ENCODE measurements at places on chromosomes 12 and 14. TPM values are rescaled to one million over a fixed set of nuclear protein-coding genes. Genes with fewer than 3 reads are reported as not detected.

GRCh38 chr12:103779410-103780092, 61.5 kb downstream of the NT5DC3 start:
- DNase-seq = no peak
- peaks cover 2% of the 10 kb centered on the region for H3K27me3 ChIP-seq
- H3K4me3 ChIP-seq = no peak overlapping the region
- H3K36me3 ChIP-seq = no peaks in the 10 kb centered on the region

DNA sequence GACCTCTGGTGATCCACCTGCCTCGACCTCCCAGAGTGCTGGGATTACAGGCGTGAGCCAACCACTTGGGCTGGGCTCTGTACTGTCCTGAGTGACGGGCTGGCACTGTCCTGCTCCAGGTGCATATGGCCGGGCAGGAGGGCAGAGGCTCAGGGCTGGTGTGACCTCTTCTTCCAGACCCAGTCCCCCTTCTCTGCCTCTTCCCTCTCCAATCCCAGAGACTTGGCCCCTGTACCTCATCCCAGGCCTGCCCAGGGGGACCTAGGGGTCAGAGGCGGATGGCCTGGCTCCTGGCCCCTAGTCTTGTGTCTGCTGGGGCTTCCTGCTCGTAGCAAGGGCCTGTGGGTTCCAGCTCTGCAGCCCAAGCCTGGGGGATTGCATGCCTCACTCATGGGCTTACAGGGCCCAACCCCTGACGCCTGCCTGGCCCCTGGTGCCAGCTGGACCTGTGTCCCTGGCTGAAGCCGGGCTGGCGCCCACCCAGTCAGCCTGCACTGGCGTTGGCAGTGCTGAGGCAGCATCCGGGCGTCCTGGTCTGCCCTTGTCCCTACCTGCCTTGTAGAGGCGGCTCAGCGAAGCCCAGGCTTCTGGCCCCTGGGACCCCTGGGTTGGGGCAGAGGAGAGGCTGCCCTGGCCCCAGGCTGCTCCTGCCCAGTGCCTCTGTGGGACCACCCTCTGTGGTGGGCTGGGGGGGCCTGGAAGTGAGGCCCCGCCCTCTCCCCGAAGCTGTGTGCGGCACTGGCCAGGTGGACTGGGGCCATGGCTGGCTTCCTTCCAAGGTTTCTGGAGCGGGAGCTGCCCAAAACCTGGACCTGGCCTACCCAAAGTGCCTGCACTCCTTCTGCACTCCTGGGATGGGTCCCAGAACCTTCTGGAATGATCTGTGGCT, 4.3 kb downstream of the TEDC1 start:
- H3K4me3 ChIP-seq = no peak overlapping the region
- no peaks in the 10 kb centered on the region for H3K36me3 ChIP-seq
- no peak for DNase-seq
- H3K4me1 ChIP-seq = peaks cover 2% of the 10 kb centered on the region
- no peak overlapping the region for H3K27ac ChIP-seq

DNA sequence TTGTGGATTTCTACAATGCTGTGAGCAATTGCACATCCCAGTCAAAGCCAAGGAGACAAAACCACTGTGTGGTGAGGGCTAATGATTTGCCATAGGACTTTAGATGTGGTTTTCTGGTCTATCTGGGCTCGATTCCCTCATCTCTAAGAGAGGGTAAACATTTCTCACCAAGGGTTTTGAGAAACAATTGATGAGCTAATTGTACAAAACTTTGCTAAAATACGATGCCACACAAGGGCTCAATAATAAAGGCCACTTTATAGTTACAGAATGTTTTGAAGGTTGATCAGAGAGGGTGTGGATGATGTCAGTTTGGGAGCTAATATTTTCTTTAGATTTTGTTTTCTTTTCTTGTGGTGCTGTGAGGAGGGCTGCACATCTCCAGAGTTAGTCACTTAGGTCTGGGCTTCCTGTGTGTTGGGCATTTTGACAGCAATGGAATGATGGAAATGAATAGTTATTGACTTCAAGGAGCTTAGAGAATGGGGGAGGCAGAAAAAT, 60.8 kb upstream of the SLC38A4 start:
- DNase-seq = no peak
- no peaks in the 10 kb centered on the region for H3K27me3 ChIP-seq
- H3K4me3 ChIP-seq = no peak overlapping the region

- H3K36me3 ChIP-seq = no peaks in the 10 kb centered on the region
- no peaks in the 10 kb centered on the region for H3K27me3 ChIP-seq
- no peak overlapping the region for H3K27ac ChIP-seq
- no peak for DNase-seq
Observed at GRCh38 chr12:81360916-81361315, 283.0 kb downstream of the ACSS3 start.

GRCh38 chr12:14845350-14845750, 2.0 kb upstream of the ART4 start:
- peaks cover 30% of the 10 kb centered on the region for H3K4me1 ChIP-seq
- H3K4me3 ChIP-seq = no peak overlapping the region
- no peaks in the 10 kb centered on the region for H3K36me3 ChIP-seq

GALNT16 gene
- total RNA-seq = 2.8 TPM
